Astrocyte (in vitro differentiated cells and primary cell): ENCODE measurements at places on chromosomes 2 and 18. TPM values are rescaled to one million over a fixed set of nuclear protein-coding genes. Genes with fewer than 3 reads are reported as not detected.

Gene CCDC74A
- total RNA-seq, result 6.5 and 7.2 TPM in 2 replicates

Gene RAX
- total RNA-seq, result not detected in 2 replicates

Gene GRP
- total RNA-seq, result not detected in 2 replicates

Gene FAM237A
- not detected in 2 replicates for total RNA-seq

Gene UBR3
- 18.7 and 23.9 TPM in 2 replicates for total RNA-seq

Gene ZAP70
- total RNA-seq, result 0.14 and 0.73 TPM in 2 replicates

Gene CNTNAP5
- 0.30 TPM in 1 of 2 replicates, not detected in the other for total RNA-seq

Gene CRYGC
- total RNA-seq, result not detected in 2 replicates

Gene TNFRSF11A
- total RNA-seq, result 0.75 and 1.5 TPM in 2 replicates

Gene C2orf80
- total RNA-seq, result not detected in 2 replicates

Gene IL1F10
- not detected in 2 replicates for total RNA-seq

Gene NPAS2
- total RNA-seq, result 5.5 and 5.8 TPM in 2 replicates

Gene SLC40A1
- total RNA-seq, result 2.2 and 3.1 TPM in 2 replicates

Gene DUSP19
- 3.1 and 3.7 TPM in 2 replicates for total RNA-seq

- H3K4me1 ChIP-seq, result no peaks in the 10 kb centered on the region
- no peak overlapping the region for H3K27ac ChIP-seq
- no peak overlapping the region for H3K4me3 ChIP-seq
- no peaks in the 10 kb centered on the region for H3K27me3 ChIP-seq
These were observed 31.6 kb downstream of the ITPRID2 start for GRCh38 chr2:181923121-181923520.

DNA sequence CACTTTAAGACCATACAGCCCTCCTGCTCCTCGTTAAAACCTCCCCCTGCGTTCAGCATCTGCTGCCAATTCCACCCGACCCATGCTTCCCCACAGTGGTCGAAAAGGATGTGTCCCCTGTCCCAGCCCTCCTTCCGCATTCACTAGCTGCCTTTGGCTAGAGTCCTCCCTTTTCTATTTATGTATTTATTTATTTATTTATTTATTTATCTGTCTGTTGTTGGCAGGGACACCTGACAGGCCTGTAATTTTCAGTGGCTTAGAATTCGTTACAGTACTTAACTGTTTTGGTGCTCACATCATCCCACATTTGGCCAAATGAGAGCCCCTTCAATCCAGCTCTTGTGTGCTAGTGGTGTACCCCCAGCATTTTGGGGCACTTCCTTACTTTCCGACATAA, 50.8 kb downstream of the GNAL start:
- H3K4me3 ChIP-seq, result no peak overlapping the region
- H3K27me3 ChIP-seq, result peaks cover 19% of the 10 kb centered on the region
- no peaks in the 10 kb centered on the region for H3K4me1 ChIP-seq
- H3K36me3 ChIP-seq, result no peaks in the 10 kb centered on the region

GRCh38 chr18:35949090-35949489, 23.4 kb upstream of the RMP24 start:
- no peaks in the 10 kb centered on the region for H3K36me3 ChIP-seq
- no peaks in the 10 kb centered on the region for H3K27me3 ChIP-seq
- H3K4me3 ChIP-seq, result no peak overlapping the region
- H3K27ac ChIP-seq, result no peak overlapping the region
- peaks cover 2% of the 10 kb centered on the region for H3K4me1 ChIP-seq
- DNase-seq, result no peak

- peaks cover 45% of the 10 kb centered on the region for H3K4me1 ChIP-seq
- peak overlapping the region; percentile 36 for H3K27ac ChIP-seq
- H3K36me3 ChIP-seq, result peaks cover 22% of the 10 kb centered on the region
- no peak overlapping the region for H3K4me3 ChIP-seq
These were observed 67.6 kb upstream of the MCFD2 start for GRCh38 chr2:46983065-46983801.

DNA sequence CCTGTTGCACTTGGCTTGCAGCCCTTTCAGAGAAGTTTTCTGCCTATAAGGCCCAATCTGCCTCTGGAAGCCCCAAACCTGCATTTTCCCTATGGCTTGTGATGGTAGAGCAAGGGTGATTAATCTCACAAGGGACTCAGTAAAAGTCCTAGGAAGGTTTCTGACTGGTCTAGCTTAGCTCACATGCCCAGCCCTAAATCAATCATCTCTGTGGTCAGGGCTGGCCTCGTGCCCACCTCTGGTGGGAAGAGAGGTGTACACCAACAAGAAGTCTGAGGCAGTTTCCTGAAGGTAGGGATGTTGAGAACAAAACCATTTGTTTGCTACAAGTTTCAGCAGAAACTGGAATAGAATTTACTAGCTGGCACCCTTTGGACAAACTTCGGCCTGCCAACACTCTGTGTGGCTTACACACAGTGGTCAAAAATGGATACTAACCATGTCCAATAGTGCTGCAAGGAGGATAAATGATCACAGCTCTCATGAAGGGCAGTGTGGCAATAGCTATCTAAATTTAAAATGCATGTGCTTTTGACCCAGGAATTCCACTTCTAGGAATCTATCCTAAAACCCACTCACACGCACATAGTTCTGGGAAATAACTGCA, 96.4 kb downstream of the EN1 start:
- H3K4me1 ChIP-seq, result no peaks in the 10 kb centered on the region
- H3K36me3 ChIP-seq, result no peaks in the 10 kb centered on the region
- no peak overlapping the region for H3K4me3 ChIP-seq
- H3K27ac ChIP-seq, result no peak overlapping the region
- H3K27me3 ChIP-seq, result no peaks in the 10 kb centered on the region
- DNase-seq, result peak; percentile 85

DNA sequence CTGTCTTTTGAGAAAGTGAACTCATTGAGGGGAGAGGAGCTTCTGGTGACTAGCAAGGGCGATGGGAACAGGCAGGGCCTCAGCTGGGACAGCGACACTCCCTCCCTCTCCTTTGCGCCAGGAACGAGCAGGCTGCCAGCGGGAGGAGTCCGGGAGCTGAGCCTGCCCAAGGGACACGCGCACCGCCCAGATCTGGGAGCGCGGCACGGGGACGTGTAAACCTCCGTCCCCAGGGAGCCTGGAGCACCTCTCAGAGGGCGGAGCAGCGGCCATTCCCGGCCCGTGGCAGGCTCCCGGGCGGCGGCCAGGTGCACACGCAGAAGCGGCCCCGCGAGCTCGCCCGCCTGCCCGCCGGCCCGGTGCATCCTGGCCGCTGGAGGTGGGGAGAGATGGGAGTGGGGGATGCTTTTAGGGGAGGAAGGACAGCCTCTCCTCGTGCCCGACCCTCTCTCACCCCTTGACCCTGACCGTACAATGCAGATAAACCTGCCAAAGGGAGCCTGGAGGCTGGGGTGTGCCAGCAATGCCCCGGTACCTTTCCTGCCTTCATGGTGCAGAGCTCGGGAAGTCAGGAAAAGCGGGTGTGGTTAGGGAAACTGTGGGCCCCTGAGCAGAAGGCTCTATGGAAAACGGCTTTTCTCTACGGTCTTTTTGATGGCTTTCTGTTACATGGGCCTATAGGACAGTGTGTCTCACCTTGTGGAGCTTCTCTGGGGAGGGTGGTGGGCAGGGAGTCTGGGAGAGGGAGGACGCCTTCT, 2.2 kb downstream of the AQP4 start:
- no peaks in the 10 kb centered on the region for H3K36me3 ChIP-seq
- no peaks in the 10 kb centered on the region for H3K4me1 ChIP-seq
- no peak for DNase-seq
- peaks cover 12% of the 10 kb centered on the region for H3K27me3 ChIP-seq

DNA sequence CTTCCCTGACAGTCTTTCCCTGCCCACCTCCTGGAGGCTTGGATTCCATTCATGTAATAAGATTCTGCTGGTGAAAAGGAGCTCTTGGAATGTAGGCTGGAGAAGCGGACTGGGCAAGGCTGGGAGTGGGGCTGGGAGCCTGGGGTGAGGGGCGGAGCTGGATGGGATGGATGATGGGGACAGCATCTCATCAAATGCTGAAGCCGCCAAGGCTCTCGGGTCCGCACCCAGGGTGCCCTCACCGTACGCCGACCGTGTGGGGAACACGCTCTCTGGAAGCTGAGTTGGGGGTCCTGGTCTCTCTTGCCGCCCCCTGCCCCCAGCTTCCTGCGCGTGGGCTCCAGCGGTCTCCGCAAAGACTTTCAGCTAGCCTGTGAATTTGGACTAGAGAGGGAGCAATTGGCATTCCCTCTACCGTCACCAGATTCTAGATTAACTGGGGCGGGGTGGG, 9.1 kb downstream of the RAX start:
- H3K4me3 ChIP-seq, result no peak overlapping the region
- peaks cover 62% of the 10 kb centered on the region for H3K27me3 ChIP-seq
- no peaks in the 10 kb centered on the region for H3K36me3 ChIP-seq
- H3K4me1 ChIP-seq, result peaks cover 3% of the 10 kb centered on the region

GRCh38 chr18:69854455-69854854, 93.2 kb downstream of the CD226 start:
- H3K27ac ChIP-seq, result no peak overlapping the region
- H3K36me3 ChIP-seq, result no peaks in the 10 kb centered on the region
- H3K4me1 ChIP-seq, result no peaks in the 10 kb centered on the region
- H3K4me3 ChIP-seq, result no peak overlapping the region
- no peak for DNase-seq

- H3K36me3 ChIP-seq, result no peaks in the 10 kb centered on the region
- no peak for DNase-seq
- H3K27ac ChIP-seq, result no peak overlapping the region
- H3K27me3 ChIP-seq, result no peaks in the 10 kb centered on the region
These were observed 271.9 kb downstream of the GPD2 start for GRCh38 chr2:156708051-156708450.

DNA sequence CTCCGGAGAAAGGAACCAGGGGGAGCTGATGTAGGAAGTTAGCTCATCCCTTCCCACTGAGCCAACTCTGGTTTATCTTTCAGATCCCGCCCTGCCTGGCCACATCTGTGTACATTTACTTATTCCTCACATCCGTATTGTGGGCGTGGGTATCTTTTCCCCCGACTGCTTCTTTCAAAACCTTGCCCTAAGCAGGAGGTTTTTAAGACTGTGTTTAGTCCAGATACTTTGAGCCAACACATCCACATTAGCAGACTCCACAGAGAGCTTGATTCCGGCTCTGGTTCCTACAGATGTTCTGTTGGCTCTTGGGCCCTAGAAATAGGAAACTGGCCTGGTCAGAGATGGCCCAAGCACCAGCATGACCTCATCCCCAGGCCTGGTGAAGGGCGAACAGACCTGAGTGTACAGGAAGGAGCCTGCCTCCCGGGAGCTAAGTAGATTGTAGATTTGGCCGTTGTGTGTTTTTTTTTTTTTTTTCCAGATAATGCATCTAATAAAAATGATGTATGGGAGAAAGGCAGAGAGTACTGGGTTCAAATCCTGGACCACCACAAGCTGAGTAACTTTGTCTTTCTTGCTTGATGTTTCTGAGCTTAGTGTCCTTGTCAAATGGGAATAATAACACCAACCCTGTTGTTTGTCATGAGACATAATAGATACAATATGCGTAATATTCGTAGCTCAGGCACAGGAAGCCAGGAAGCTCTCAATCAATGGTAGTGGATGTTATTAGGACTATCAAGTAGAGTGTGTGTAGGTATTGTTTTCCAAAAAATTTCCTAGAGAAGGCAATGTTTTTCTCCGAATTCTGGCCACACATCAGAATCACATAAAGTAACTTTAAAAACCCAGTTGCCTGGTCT, 92.3 kb downstream of the PRKCE start:
- peak; percentile 5 for DNase-seq
- no peaks in the 10 kb centered on the region for H3K27me3 ChIP-seq
- no peaks in the 10 kb centered on the region for H3K36me3 ChIP-seq
- no peak overlapping the region for H3K27ac ChIP-seq
- no peak overlapping the region for H3K4me3 ChIP-seq

DNA sequence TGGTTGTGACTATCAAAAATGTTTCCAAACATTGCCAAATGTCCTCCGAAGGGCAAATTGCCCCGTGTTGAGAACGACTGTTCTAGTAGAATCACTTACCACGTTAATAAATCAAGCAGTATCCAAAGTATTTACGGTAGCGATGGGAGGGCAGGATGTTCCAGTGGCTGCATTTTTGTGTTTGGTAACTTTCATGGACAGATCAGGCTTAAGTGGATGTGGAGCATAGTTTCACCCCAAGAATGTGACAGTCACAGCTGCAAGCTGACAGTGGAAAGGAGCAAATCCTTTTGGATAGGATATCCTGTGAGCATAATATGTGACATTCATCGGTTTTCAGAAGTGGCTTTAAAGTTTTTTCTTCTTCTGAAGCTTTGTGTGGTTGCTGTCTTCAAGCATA, 46.3 kb upstream of the DARS1 start:
- no peaks in the 10 kb centered on the region for H3K4me1 ChIP-seq
- peaks cover 4% of the 10 kb centered on the region for H3K27me3 ChIP-seq

DNA sequence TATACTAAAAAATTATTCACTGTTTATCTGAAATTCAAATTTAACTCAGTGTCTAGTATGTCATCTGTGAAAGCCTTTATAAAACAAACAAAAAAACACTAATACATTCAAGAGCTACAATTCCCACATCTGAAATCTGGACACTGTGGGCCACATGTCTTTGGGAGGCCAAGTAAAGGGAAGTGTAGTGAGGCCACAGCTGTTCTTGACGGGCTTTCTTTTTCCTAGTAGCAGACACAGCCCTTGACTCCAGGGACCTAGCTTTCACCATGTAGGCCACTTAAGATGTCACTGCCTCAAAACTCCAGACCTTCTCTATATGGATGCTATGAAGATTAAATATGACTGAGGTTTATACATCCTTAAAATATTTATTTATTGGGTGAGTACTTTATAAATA, 91.1 kb downstream of the RBMS1 start:
- H3K4me3 ChIP-seq, result no peak overlapping the region
- peaks cover 2% of the 10 kb centered on the region for H3K36me3 ChIP-seq
- no peak for DNase-seq
- no peak overlapping the region for H3K27ac ChIP-seq

- H3K36me3 ChIP-seq, result no peaks in the 10 kb centered on the region
- H3K4me1 ChIP-seq, result peaks cover 17% of the 10 kb centered on the region
- no peak overlapping the region for H3K4me3 ChIP-seq
- H3K27me3 ChIP-seq, result no peaks in the 10 kb centered on the region
These were observed 235.7 kb downstream of the CDCA7 start for GRCh38 chr2:173590276-173590861.

DNA sequence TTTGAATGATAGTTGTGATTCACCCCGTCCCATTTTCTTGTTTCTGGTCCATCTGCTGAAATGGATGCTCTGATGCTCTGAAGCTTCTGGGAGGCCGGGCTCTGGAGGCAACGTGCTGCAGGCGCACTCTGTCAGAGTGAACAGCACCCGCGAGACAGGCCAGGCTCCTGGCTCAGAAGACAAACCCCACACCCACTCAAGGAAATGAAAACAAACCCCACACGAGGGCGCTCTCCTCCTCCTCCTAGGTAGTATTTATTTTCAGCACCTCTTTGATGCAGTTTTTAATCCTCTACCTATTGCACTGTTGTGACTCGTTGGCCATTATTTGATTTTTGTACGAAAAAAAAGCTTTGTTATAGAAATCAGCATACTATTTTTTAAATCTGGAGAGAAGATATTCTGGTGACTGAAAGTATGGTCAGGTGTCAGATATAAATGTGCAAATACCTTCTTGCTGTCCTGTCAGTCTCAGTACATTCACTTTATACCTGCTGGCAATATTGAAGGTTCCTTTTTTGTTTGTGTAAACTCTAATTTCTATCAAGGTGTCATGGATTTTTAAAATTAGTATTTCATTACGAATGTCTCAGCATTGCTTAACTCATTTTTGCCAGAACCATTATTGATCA, 10.3 kb upstream of the CHST10 start:
- peak; percentile 12 for DNase-seq
- no peaks in the 10 kb centered on the region for H3K4me1 ChIP-seq
- H3K4me3 ChIP-seq, result no peak overlapping the region
- H3K36me3 ChIP-seq, result no peaks in the 10 kb centered on the region
- no peaks in the 10 kb centered on the region for H3K27me3 ChIP-seq
- H3K27ac ChIP-seq, result no peak overlapping the region

GRCh38 chr18:56649996-56650395, 1.2 kb upstream of the WDR7 start:
- no peaks in the 10 kb centered on the region for H3K27me3 ChIP-seq
- H3K4me3 ChIP-seq, result no peak overlapping the region
- H3K4me1 ChIP-seq, result peaks cover 5% of the 10 kb centered on the region

GRCh38 chr2:237669628-237670392, 42.4 kb downstream of the LRRFIP1 start:
- peak; percentile 97 for DNase-seq
- H3K27me3 ChIP-seq, result no peaks in the 10 kb centered on the region
- peak overlapping the region; percentile 26 for H3K4me3 ChIP-seq
- H3K36me3 ChIP-seq, result no peaks in the 10 kb centered on the region
